Muscle of arm (tissue), 14 donors: ENCODE measurements at places on chromosomes 1 and 21. TPM values are rescaled to one million over a fixed set of nuclear protein-coding genes. Genes with fewer than 3 reads are reported as not detected.

Gene ANP32E
- polyA plus RNA-seq, result 51.3 TPM

Gene KRTAP13-2
- not detected for polyA plus RNA-seq

Gene GRIK3
- 2.1 TPM for polyA plus RNA-seq

Gene NHLH2
- not detected for polyA plus RNA-seq

Gene TIE1
- 53.1 TPM for polyA plus RNA-seq

Gene GJB5
- 0.18 TPM for polyA plus RNA-seq

Gene ADAM30
- polyA plus RNA-seq, result not detected

Gene NPR1
- 12.8 TPM for polyA plus RNA-seq

Gene OR2L13
- polyA plus RNA-seq, result not detected

Gene ANGEL2
- 192 TPM for polyA plus RNA-seq

Gene HSD3B1
- polyA plus RNA-seq, result 0.27 TPM

Gene CD101
- 6.4 TPM for polyA plus RNA-seq

Gene LRRC53
- polyA plus RNA-seq, result not detected

Gene IL23R
- not detected for polyA plus RNA-seq

Gene C1orf53
- 2.2 TPM for polyA plus RNA-seq

Gene NBPF20
- polyA plus RNA-seq, result 5.2 TPM

Gene CSF1
- polyA plus RNA-seq, result 7.1 TPM

Gene OPRD1
- 0.22 TPM for polyA plus RNA-seq

Gene TMOD4
- 62.2 TPM for polyA plus RNA-seq

Gene PYHIN1
- polyA plus RNA-seq, result 0.16 TPM

Gene LCE3E
- polyA plus RNA-seq, result not detected
